Left lung (tissue), 14 donors: ENCODE measurements at places on chromosomes 6 and 20. TPM values are rescaled to one million over a fixed set of nuclear protein-coding genes. Genes with fewer than 3 reads are reported as not detected.

DNA sequence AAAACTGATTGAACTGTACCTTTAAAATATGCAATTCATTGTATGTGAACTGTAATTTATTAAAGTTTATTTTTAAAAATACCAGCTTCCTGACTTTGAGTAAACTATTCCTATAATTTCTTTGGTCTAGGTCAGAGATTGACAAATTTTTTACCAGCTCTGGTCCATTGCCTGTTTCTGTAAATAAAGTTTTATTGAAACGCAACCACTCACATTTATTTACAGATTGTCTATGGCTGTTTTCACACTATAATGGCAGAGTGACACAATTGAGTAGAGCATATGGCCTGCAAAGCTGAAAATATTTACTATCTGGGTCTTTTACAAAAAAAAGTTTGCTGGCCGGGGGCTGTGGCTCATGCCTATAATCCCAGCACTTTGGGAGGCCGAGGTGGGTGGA is 33.0 kb upstream of the NFATC2 start:
- no peak for DNase-seq

DNA sequence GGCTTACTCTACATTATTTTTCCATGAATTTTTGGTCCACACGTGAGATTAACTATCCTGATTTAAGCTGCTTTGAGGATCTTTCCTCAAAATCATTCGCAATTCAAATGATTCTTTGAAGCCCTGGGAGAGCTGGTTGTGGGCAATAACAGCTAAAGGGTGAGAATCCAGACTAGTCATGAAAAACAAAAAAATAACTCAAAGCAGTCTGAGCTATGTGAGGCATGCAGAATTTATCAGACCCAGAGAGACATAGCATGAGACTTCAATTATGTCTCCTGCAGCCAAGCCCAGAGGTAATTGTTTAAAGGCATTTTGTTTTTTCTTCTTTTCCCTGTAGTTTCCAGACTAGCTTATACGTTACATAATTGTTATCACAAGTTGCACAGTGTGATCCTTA is 517.3 kb upstream of the PTCHD4 start:
- DNase-seq = no peak

DNA sequence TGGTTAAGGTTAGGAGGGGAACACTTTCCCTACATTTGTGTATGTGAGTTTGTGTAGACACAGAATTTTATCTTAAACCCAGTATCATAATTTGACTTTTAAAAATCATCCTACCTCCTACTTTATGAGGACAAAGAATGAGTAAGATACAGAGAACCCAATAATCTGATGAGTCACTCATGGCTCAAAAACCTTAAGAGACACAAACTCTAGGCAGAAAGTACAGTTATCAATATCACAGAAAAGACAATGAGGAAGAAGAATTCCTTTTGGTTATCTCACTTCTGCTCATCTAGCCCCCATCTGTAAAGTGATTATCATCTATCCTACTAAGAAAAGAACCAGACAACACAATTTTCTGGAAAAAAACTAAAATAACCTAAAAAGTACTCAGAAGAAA is 87.7 kb downstream of the EPB41L2 start:
- no peak for DNase-seq

- no peak for DNase-seq
Measured at GRCh38 chr20:45372241-45372640, 5.9 kb downstream of the TP53TG5 start.

GRCh38 chr20:59217173-59217572 is 53.6 kb downstream of the ZNF831 start:
- DNase-seq = no peak

DNA sequence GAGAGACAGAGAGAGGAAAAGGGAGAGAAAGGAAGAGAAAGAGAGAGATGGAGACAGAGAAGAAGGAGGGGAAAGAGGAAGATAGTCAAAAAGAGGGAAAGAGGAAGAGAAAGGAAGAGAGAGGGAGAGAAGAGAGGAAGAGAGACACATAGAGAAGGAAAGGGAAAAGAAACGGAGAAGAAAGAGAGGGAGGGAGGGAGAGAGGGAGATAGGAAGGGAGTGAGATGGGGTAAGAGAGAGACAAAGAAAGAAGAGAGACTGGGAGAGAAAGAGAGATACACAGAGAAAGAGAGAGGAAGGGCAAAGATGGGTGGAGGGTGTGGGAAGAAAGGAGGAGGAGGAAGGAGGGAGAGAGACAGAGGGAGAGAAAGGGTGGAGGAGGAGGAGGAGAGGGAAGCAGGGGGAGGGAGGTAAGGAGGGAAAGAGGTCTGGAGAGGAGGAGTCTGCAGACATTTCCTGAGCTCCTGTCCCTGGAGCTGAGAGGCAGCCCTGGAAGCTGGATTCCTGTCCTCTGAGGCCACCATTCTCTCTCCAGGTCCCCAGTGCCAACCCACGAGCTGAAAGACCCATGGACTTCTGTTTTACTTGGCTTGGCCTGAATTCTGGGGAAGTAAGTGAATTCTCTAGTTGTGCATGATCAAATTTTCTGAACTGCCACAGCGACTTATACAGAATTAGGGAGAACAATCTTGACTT is 9.9 kb downstream of the FOXF2 start:
- no peak for DNase-seq

- DNase-seq = no peak
Measured at GRCh38 chr6:119446115-119446554, 96.6 kb upstream of the MAN1A1 start.

- no peak for DNase-seq
Measured at GRCh38 chr20:17043323-17043722, 183.5 kb upstream of the PCSK2 start.

GRCh38 chr6:136334465-136334846 is 44.8 kb upstream of the BCLAF1 start:
- no peak for DNase-seq

DNA sequence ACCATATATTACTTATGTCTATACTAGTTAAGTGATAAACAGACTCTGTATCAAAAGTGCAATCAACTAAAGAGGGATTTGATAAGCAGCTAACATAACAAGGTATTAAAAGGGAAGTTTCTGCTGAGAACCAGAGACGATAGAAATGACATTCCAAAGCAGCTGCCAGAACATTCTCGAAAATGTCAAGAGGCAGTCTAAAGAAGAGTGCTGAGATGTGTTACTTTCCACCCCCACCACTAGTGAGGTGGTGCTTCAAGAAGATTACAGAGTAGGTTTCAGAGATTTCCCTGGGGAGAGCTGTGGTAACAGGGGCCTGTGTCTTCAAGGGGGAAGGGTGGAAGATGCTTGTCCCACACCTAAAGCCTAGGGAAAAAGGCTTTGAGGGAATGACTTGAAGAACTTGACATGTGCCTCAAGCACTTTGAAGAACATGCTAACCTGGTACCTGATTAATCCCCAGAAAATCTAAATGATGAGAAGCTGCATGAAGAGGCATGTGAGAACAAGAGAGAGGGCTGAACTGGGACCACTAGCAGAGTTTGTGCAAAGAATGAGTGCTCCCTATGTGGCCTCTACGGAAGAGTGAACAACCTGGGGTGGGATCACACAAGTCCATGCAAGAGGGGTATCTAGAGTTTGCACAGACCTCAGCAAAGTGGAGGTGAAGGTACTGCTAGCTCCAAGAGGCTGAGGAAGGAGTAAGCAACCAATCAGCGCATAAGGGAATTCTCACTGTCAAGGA is 5.0 kb downstream of the FAM184A start:
- DNase-seq = no peak

DNA sequence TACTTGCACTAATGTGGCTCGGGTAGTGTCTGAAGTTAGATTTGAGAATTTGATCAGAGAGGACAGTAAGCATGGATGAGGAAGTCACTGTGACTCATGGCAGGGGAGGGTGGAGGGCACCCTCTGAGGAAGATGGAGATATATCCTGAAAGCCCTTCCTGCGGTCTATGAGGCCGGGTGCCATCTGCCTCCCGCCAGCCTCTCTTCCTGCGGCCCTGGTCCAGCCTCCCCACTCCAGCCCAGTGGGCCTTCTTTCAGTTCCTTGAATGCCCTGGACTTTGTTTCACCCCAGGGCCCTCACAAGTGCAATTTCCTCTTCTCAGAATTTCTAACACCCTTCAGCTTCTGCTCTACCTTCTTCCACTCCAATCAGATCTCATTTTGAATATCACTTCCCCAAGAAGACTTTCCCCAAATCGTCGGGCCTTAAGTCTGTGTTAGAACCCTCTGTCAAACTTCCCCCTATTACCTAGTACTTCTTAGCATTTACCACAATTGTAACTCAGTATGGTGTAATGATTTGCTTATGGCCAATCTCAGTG is 20.2 kb upstream of the TNFAIP3 start:
- DNase-seq = peak; percentile 81

GRCh38 chr20:23873370-23874015 is 6.1 kb downstream of the CST5 start:
- no peak for DNase-seq

DNA sequence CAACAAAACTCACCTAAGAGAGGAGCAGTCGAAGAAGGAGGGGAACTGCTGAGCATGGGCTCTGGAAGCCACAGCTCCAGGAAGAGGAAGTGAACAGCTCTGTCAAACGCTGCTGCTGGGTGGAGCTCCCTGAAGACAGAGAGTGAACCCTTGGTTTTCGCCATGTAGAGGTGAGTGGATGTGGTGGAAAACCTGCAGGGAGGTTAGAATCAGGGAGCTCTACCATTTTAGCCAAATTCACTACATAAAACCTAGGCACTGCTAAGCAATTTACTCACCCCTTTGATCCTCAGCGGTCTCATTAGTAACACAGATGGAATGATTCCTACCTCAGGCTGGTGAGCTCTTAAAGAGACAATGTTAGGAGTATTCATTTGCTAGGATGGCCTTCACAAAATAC is 19.4 kb upstream of the TFAP2A start:
- DNase-seq = no peak

GRCh38 chr6:148674306-148674705 is 72.5 kb upstream of the UST start:
- DNase-seq = no peak

Gene SLC22A16
- polyA plus RNA-seq = not detected

Gene HEY2
- 1.2 TPM for polyA plus RNA-seq

Gene WFDC12
- polyA plus RNA-seq = not detected

Gene SLC35F1
- polyA plus RNA-seq = 3.7 TPM
